Tibial nerve (tissue), 4 donors: ENCODE measurements at places on chromosomes 12 and 14. TPM values are rescaled to one million over a fixed set of nuclear protein-coding genes. Genes with fewer than 3 reads are reported as not detected.
A peak's percentile ranks its signal among the peaks of the same experiment; 100 is the strongest.

LMNTD1 gene
- total RNA-seq = not detected

TGM1 gene
- total RNA-seq = 17.8 TPM

HSPB8 gene
- 23.9 TPM for total RNA-seq

SERPINA12 gene
- total RNA-seq = not detected

NYNRIN gene
- total RNA-seq = 19.8 TPM

HOXC5 gene
- total RNA-seq = 1.5 TPM

NCKAP5L gene
- 42.1 TPM for total RNA-seq

GPR84 gene
- total RNA-seq = not detected

TPH2 gene
- total RNA-seq = not detected

PRB3 gene
- not detected for total RNA-seq

OR4E2 gene
- not detected for total RNA-seq

- DNase-seq = no peak
- H3K4me1 ChIP-seq = no peaks in the 10 kb centered on the region
- no peak overlapping the region for H3K27ac ChIP-seq
- H3K27me3 ChIP-seq = no peaks in the 10 kb centered on the region
These were observed 33.5 kb upstream of the CCDC63 start for GRCh38 chr12:110813285-110813684.

DNA sequence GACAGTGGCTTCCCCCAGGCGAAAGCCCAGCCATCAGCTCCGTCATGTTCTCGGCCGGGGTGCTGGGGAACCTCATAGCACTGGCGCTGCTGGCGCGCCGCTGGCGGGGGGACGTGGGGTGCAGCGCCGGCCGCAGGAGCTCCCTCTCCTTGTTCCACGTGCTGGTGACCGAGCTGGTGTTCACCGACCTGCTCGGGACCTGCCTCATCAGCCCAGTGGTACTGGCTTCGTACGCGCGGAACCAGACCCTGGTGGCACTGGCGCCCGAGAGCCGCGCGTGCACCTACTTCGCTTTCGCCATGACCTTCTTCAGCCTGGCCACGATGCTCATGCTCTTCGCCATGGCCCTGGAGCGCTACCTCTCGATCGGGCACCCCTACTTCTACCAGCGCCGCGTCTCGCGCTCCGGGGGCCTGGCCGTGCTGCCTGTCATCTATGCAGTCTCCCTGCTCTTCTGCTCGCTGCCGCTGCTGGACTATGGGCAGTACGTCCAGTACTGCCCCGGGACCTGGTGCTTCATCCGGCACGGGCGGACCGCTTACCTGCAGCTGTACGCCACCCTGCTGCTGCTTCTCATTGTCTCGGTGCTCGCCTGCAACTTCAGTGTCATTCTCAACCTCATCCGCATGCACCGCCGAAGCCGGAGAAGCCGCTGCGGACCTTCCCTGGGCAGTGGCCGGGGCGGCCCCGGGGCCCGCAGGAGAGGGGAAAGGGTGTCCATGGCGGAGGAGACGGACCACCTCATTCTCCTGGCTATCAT, 663 bp downstream of the PTGER2 start:
- H3K4me3 ChIP-seq = peak overlapping the region; percentile 61
- H3K4me1 ChIP-seq = peaks cover 30% of the 10 kb centered on the region
- DNase-seq = no peak
- no peaks in the 10 kb centered on the region for H3K27me3 ChIP-seq
- no peaks in the 10 kb centered on the region for H3K36me3 ChIP-seq

GRCh38 chr12:132593521-132593920, 16.9 kb downstream of the LRCOL1 start:
- H3K27ac ChIP-seq = no peak overlapping the region
- no peak overlapping the region for H3K4me3 ChIP-seq
- peaks cover 8% of the 10 kb centered on the region for H3K4me1 ChIP-seq
- H3K36me3 ChIP-seq = no peaks in the 10 kb centered on the region
- peaks cover 53% of the 10 kb centered on the region for H3K27me3 ChIP-seq

- no peaks in the 10 kb centered on the region for H3K36me3 ChIP-seq
- DNase-seq = no peak
- H3K27ac ChIP-seq = no peak overlapping the region
These were observed 3.3 kb downstream of the COL2A1 start for GRCh38 chr12:48000878-48001504.

DNA sequence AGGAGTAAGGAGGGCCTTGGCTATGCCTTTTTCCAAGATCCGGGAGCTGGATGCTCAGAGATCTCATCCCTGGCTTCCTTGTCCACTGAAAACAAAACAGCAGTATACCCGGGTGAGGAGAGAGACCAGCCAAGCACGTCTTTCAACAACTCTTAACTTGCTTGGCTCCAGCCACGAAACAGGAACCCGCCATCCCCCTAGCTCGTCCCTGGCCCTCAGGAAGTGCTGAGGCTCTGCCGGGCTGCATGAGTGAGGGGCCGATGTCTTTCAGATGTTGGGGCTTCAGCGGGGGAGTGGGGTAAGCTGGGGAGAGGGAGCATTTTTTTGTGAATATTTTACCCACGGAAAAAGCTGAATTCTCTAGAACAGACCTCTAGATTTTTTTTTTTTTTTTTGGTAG, 231.1 kb downstream of the CACNA1C start:
- H3K4me1 ChIP-seq = peaks cover 52% of the 10 kb centered on the region
- no peak for DNase-seq

GRCh38 chr14:89491711-89492381, 74.8 kb upstream of the FOXN3 start:
- no peak overlapping the region for H3K4me3 ChIP-seq
- H3K36me3 ChIP-seq = no peaks in the 10 kb centered on the region
- H3K27ac ChIP-seq = no peak overlapping the region
- no peak for DNase-seq

DNA sequence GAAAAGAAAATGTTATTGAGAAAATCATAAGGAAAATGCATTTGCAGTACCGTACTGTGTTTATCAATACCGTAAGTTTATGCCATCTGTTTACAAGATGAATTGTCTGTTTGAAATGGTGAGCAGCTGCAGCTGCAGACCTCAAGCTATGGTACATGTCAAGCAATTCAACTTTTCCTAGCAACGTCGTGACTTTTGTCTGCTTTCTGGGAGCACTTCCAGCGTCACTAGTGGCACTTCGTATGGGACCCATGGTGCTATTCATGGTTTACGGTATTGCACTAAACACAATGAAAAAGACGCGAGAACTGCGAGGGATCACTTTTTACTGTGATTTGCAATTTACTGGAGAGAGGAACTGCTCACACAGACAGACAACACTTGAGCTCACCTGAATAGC, 160.8 kb downstream of the UNC79 start:
- H3K4me3 ChIP-seq = no peak overlapping the region
- H3K27ac ChIP-seq = no peak overlapping the region
- DNase-seq = no peak
- no peaks in the 10 kb centered on the region for H3K4me1 ChIP-seq

- no peaks in the 10 kb centered on the region for H3K36me3 ChIP-seq
- no peak overlapping the region for H3K27ac ChIP-seq
- no peaks in the 10 kb centered on the region for H3K4me1 ChIP-seq
- peak; percentile 75 for DNase-seq
- H3K4me3 ChIP-seq = no peak overlapping the region
These were observed 135.3 kb downstream of the PRKCH start for GRCh38 chr14:61456720-61457119.

DNA sequence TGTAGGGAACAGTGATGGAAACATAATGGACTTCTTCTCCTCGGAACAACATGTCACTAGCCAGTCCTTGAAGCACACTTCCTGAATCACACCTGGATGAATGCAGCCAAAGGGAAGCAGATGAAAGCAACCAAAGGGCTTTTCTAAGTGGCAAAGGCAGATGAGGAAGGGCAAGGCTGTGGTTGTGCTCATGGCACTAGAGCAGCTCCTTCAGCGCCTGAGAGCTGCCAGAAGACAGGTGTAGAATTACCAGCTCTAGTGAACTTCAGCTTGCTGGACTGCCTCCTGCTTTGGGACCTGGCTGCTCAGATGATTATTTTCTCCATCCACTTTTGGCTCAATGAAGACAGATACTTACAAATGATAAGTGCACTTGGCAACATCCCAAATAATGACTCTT, 1372.1 kb upstream of the SEL1L start:
- no peak overlapping the region for H3K27ac ChIP-seq
- no peaks in the 10 kb centered on the region for H3K27me3 ChIP-seq
- H3K4me1 ChIP-seq = no peaks in the 10 kb centered on the region
- H3K36me3 ChIP-seq = no peaks in the 10 kb centered on the region
- no peak overlapping the region for H3K4me3 ChIP-seq
- DNase-seq = no peak

DNA sequence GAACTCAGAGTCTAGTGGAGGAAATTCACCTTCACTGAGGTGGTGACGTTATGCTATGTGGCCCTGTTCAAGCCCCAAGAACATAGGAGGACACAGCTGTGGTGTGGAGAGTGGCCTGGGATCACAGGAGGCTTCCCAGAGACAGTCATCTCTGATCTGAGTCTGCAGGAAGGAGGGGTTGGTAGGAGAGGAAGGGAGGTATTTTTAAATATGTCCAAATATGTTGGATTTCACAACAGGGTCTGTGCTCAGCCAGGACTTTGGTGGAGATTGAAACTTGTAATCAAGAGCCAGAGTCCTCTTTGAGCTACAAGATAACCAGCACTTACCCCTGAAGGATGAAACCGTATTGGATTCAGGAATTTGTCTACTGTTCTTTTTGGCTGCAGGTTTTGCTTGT, 26.4 kb upstream of the MED13L start:
- H3K4me3 ChIP-seq = no peak overlapping the region
- no peaks in the 10 kb centered on the region for H3K36me3 ChIP-seq
- peak; percentile 32 for DNase-seq
- no peak overlapping the region for H3K27ac ChIP-seq
- H3K4me1 ChIP-seq = no peaks in the 10 kb centered on the region

GRCh38 chr12:45670346-45671065, 59.0 kb upstream of the ARID2 start:
- DNase-seq = no peak
- no peaks in the 10 kb centered on the region for H3K27me3 ChIP-seq
- no peak overlapping the region for H3K4me3 ChIP-seq
- no peak overlapping the region for H3K27ac ChIP-seq

DNA sequence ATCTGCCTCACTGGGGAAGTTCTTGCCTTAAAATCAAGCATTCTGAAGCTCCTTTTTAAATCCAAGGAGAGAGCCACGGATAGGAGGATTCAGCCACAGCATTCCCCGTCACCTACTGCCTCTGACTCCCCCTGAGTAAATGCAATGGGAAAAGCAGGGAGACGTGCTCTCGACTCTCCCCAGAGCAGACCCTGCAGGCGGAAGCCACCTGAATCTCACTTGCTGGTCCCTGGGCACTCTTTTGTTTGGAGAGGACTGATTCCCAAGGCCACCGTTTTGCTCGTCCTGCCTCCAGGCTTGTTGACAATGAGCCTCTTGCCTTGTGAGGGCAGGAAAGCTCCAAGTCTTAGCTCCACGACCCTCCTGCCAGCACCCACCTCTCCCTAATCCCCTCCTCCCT, 204.5 kb downstream of the SLC15A4 start:
- H3K27me3 ChIP-seq = no peaks in the 10 kb centered on the region
- no peaks in the 10 kb centered on the region for H3K4me1 ChIP-seq
- no peaks in the 10 kb centered on the region for H3K36me3 ChIP-seq

DNA sequence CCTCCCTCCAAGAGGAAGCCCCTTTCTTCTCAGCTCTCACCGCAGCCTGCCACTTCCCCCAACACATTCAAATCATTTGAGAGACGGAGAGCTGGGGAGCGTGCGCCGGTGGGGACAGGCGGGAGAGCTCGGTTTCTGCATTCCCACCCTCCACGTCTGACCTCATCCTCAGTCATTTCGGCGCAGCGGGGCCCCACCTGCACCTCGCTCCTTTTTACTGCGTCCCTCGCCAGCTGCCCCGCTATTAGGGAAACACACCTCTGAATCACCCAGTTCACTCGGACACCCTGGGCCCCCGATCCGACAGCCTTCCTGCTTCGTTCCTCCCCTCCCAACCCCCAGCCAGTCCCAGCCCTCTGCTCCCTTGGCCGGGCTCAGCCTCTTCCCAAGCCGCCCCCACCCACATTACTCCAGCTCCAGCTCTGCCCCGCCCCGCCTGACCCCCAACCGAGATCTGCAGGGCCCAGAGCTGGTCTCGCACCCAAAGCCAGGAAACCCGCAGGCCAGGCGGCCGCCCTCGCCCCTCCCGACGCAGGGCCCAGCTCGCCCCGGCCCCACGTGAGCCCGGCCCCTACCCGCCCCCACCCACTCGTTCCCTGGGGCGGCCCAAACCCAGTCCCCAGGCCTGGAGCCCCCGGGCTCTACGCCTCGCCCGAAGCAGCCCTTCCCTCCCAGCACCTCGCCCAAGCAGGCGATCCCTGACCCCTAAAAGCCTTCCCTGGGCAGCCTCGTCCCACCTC, 783 bp downstream of the CORO1C start:
- H3K27ac ChIP-seq = peak overlapping the region; percentile 97
- H3K36me3 ChIP-seq = no peaks in the 10 kb centered on the region
- peaks cover 60% of the 10 kb centered on the region for H3K4me1 ChIP-seq
- H3K27me3 ChIP-seq = no peaks in the 10 kb centered on the region

GRCh38 chr14:69727860-69728259, 39.1 kb upstream of the SRSF5 start:
- H3K4me1 ChIP-seq = peaks cover 3% of the 10 kb centered on the region
- H3K27ac ChIP-seq = no peak overlapping the region
- H3K4me3 ChIP-seq = no peak overlapping the region
- DNase-seq = no peak

GRCh38 chr12:96327889-96328288, 72.3 kb downstream of the CDK17 start:
- no peak overlapping the region for H3K4me3 ChIP-seq
- no peak for DNase-seq
- peaks cover 6% of the 10 kb centered on the region for H3K4me1 ChIP-seq
- H3K36me3 ChIP-seq = no peaks in the 10 kb centered on the region
- no peaks in the 10 kb centered on the region for H3K27me3 ChIP-seq
- no peak overlapping the region for H3K27ac ChIP-seq

DNA sequence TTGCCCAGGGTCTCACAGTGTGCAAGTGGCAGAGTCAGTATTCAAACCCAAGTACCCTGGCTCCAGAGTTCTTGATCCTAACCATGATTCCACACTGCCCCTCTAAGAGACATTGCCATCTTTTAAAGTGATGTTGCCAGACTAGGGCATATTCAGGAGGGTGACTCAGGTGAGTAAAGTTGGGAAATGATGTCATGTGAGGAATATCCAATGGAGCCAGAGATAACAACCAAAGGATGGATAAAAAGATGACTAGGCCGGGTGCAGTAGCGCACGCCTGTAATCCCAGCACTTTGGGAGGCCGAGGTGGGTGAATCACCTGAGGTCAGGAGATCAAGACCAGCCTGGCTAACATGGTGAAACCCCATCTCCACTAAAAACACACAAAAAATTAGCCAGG, 85.6 kb downstream of the SMOC1 start:
- no peak overlapping the region for H3K4me3 ChIP-seq
- no peaks in the 10 kb centered on the region for H3K36me3 ChIP-seq

GRCh38 chr12:121702944-121703343, 9.6 kb upstream of the TMEM120B start:
- H3K27ac ChIP-seq = no peak overlapping the region
- H3K27me3 ChIP-seq = no peaks in the 10 kb centered on the region
- DNase-seq = no peak
- no peak overlapping the region for H3K4me3 ChIP-seq
- H3K36me3 ChIP-seq = no peaks in the 10 kb centered on the region
- no peaks in the 10 kb centered on the region for H3K4me1 ChIP-seq
